ENCODE measurements at places on chromosomes 7 and 10. TPM values are rescaled to one million over a fixed set of nuclear protein-coding genes. Genes with fewer than 3 reads are reported as not detected.

Gene ADRA2A
- total RNA-seq = 0.67 TPM

Gene WDR86
- 0.48 TPM for total RNA-seq

Gene RELN
- total RNA-seq = 0.56 TPM

Gene CYP2C9
- total RNA-seq = not detected

Gene MAT1A
- total RNA-seq = 0.30 TPM

Gene SLC13A1
- not detected for total RNA-seq

Gene NUTM2D
- 4.0 TPM for total RNA-seq

Gene ZNF789
- 3.4 TPM for total RNA-seq

Gene TIAL1
- 75.1 TPM for total RNA-seq

Gene OPN1SW
- not detected for total RNA-seq

Gene OIT3
- not detected for total RNA-seq

Gene MYOZ1
- total RNA-seq = 0.38 TPM

Gene ASAH2B
- total RNA-seq = 2.6 TPM

Gene SHTN1
- total RNA-seq = 2.6 TPM

Gene CUEDC2
- 73.8 TPM for total RNA-seq

Gene EEPD1
- total RNA-seq = 10.0 TPM

Gene MRLN
- not detected for total RNA-seq

Gene MNX1
- not detected for total RNA-seq

Gene STEAP2
- total RNA-seq = 10.5 TPM

Gene NEUROD6
- not detected for total RNA-seq
